ENCODE measurements at places on chromosomes 12 and 14.

DNA sequence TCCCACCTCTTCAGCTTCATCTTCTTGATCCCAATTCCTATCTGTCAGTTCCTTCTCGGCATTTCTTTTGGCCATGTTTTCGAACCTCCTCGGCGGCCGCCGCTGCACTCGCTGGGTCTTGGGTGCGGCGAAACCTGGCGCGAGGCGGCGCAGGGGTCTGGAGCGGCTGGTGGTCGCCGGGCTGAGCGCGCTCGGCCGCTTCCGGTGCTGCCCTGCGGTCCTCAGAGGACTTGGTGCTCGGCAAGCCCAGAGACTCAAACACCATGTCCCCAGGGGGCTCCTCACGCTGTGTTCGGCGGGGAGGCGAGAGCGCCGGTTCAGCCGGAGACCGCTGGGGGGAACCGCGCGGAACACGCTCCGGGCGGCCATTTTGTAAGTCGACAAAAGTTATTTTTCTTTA lies 51.8 kb downstream of the PPP1R36 start:
- no peak for DNase-seq

GRCh38 chr12:124679533-124680371 lies 112.3 kb upstream of the NCOR2 start:
- no peak for DNase-seq

- no peak for DNase-seq
These were observed 31.1 kb upstream of the TMEM179 start for GRCh38 chr14:104635717-104636116.

DNA sequence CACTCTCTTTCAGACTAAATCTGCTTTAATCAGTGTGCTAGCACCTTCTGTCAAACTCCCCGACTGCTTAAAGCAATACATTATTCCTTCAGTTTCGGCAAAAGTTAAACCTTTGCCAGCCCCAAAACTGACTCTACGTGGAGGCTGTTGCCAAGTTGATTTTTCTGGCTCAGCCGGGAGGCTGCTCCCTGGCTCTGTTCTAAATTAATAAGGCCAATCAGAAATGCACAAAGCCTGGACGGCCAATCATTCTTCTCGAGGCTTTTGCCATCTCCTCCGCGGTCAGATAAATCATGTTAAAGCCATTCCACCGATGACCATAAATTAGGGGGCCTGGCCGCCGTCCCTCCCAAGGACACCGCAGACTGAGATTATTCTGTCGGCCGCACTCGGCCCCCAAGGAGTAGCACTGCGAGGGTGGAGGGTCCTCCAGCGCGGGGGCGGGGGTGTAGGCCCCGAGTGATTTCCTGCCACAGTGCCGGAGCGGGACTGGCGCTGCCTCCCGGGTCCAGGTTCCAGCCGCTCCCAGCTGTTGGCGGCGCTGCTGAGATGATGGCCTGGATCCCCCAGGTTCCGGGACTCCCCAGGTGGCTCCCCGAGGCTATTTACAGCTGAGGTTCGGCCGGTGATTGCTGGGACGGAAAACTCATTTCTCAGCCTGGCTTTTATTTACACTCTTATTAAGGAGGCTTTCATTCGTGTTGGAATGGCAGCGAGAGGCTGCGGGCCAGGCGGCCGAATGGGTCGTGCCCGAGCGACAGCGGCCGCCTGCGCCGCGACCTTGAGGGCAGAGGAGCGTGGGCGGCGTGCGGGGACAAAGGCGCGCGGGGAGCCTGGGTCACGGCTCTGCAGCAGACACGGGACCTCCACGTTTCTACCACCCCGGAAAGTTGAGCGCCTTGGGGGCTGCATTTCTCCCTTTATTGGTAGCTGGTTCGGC lies 165.1 kb downstream of the MON2 start:
- peak; percentile 88 for DNase-seq

- no peak for DNase-seq
These were observed 115.0 kb upstream of the NPAS3 start for GRCh38 chr14:32823706-32824105.

DNA sequence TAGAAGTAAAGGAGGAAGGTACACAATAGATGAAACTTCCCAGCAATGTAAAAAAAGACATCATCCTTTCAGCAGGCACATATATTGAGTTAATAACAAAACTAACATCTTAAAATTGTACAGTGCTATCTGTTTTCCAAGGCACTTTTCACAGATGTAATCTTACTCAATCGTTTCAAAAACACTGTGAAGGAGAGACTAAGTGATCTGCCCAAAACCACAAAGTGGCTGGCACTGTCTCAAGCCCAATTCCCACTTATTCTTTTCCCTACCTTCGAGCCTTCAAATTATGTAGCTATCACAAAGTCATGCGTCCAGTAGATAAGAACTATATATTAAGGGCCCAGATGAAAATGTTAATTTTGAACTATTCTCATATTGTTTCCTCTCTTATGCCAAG lies 193.6 kb upstream of the RASSF8 start:
- DNase-seq = no peak

GRCh38 chr14:54348001-54348611 lies 48.7 kb upstream of the CDKN3 start:
- DNase-seq = peak; percentile 84

DNA sequence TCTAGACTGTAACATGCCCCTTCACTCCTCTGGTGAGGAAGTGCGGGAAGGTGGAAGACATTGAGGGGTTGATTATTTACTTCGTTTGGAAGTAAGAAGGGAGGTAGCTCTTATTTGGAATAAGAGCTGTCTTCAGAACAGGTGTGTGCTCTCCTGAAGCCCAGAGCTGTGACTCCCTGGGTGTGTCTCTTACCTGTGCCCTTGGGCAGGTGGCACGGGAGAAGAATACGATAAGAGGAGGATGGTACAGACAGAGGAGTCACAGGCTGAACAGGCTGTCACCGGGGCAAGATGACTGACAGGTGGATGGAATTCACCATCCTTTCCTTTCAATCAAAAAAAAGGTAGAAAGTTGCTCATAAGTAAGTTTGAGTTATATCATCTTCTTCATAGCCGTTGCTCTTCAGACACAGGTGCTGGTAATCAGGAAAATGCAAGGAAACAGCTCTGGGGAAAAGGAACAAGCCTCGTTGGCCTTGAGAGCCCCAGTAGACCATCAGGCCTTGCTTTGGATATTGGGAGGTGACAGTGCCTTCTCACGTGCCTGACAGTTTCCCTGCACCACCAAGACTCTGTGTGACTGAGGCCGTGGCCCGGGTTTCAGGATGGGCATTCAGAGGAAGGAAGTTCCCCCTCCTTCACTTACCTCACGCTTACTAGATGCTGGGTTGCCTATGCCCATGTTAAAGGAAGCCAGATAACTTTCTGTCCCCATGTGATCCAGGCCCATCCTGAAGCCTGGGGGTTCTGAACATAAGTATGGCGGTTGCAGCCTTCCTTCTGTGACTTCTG lies 120.4 kb downstream of the ETV6 start:
- DNase-seq = no peak

All from spinal cord (tissue), 10 donors.